Fibroblast of lung (primary cell): ENCODE measurements at places on chromosomes 1 and 21. TPM values are rescaled to one million over a fixed set of nuclear protein-coding genes. Genes with fewer than 3 reads are reported as not detected.

HSD11B1 gene
- total RNA-seq, result 20.3 and 31.5 TPM in 2 replicates

MTARC2 gene
- 9.0 and 12.6 TPM in 2 replicates for total RNA-seq

ARMH1 gene
- total RNA-seq, result 2.3 and 6.4 TPM in 2 replicates

FOXE3 gene
- not detected in 2 replicates for total RNA-seq

S100A14 gene
- 0.26 and 0.33 TPM in 2 replicates for total RNA-seq

MCOLN2 gene
- 1.5 and 6.2 TPM in 2 replicates for total RNA-seq

DCST2 gene
- total RNA-seq, result under 0.01 and 0.17 TPM in 2 replicates

NTNG1 gene
- total RNA-seq, result 4.4 and 8.6 TPM in 2 replicates

GPR157 gene
- 3.1 and 3.6 TPM in 2 replicates for total RNA-seq

LCE1B gene
- total RNA-seq, result not detected in 2 replicates

OR10J1 gene
- total RNA-seq, result not detected in 2 replicates

GSTM4 gene
- total RNA-seq, result 10.5 and 17.7 TPM in 2 replicates

GPR25 gene
- not detected in 2 replicates for total RNA-seq

SMPDL3B gene
- total RNA-seq, result 0.17 and 0.26 TPM in 2 replicates

TTC22 gene
- total RNA-seq, result not detected in 2 replicates

PTCH2 gene
- total RNA-seq, result 0.50 TPM in 1 of 2 replicates, not detected in the other
